ENCODE measurements at places on chromosomes 6 and 20.

DNA sequence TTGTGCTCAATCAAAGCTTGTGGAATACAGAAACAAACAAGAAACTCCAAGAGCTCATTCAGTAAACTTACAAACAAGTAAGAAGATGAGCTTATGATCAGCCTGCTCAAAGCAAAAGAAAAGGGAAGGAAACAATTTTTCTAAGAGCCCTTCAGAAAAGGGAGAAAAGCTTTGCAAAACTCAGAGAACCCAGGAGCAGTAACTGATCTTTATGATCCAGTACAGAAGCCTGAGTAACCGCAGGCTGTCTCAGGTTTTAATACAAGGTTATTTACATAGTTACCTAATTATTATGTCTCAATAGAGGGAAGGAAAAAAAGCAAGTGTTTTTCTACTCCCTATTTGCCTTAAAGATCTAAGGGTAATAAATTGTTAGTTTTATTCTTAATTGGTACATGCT is 226.5 kb downstream of the MAFB start:
- no peak for DNase-seq

GRCh38 chr6:20409427-20409971 is 7.8 kb downstream of the E2F3 start:
- DNase-seq: no peak

DNA sequence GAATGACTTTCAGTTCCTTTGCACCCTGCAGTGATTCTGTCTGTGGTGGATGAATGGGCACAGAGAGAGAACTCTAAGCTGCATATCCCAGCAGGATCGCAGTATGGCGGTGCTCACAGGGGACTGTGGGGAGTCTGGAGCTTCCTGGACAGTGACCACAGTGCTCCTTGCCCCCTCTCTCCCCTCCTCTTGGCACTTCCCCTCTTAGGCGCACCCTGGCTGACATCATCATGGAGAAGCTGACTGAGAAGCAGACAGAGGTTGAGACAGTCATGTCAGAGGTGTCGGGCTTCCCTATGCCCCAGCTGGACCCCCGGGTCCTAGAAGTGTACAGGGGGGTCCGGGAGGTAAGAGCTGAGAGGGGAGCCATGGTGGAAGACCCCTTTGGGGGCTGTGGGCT is 8.6 kb downstream of the BYSL start:
- no peak for DNase-seq

GRCh38 chr6:131399433-131399832 is 173.6 kb upstream of the ARG1 start:
- DNase-seq: no peak

DNA sequence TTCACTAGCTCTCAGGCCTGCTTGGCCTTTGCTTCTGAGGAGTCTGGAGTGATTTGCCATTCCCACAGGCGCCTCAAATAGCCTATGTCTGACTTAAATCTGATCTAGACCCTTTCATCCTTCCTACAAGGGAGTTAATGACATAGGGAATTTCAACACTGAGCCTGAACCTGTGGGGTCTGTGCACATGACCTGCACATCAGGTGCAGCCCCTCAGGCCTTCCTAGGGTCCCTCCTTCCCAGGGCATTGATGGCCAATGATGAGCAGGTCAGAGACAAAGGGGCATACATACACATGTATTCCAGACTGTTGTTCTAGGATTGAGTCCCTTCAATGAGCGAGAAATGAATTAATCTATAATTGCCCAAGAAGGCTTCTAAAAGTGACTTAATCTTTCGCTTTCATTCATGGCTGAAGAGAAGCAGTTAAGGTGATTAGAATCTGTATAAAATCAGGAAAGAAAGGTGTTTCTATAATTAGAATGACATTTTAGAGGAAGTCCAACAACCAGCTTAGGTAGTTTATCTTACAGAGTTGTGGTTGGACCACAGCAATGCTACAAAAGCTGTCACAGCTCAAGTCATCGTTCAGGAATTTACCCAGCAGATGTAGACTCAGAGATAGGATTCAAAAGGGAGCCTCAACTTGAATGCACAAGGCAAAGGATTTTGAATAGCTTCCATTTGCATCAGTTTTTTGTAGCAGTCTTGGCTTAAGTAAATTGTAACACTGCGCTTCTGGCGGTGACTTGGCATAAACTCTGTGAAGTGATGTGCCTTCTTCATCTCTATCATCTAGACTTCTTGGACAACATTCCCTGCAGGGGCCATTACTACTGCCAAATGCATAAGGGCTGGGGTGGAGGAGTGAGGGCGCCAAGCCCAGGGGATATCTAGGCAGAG is 27.0 kb upstream of the TBC1D7 start:
- no peak for DNase-seq
